ENCODE measurements at places on chromosomes 11 and 22.

GRCh38 chr22:17951315-17951714 lies 73.0 kb downstream of the MICAL3 start:
- no peak for DNase-seq

GRCh38 chr11:37916331-37916730 lies 1318.3 kb upstream of the RAG2 start:
- DNase-seq = no peak

DNA sequence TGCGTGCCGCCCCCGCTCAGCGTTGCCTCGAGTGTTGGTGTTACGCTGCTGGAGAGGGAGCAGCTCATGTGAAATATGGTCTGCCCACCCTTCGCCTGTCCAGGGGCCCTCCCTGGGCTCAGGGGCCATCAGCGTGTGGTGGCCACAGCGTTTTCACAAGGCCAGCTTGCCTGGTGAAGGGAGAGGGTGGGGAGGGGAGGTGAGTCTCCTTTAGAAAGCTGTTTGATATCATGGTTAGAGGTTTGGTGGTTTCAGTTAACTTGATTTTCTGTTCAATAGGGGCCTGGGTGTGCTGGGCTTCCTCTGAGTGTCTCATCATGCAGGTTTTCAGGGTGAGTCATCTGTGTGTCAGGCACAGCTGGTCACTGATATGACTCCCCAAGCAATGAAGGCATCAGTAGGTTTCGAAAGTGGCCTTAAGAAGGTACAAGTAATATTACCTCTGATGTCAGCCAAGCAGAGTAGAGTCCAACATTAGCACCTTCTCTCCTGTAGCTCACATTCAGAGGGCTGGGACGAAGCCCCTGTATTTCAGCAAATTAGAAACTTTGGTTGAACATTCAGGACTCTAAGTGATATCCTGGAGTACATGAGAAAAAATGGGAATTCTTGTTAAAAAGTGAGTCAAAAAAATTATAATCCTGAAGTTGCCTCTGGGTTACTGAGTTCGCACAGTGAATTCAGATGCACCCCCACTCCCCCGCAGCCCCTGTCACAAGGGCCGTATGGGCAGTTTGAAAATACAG lies 172.5 kb downstream of the TBC1D22A start:
- no peak for DNase-seq

- DNase-seq = no peak
Observed at GRCh38 chr11:67356387-67356863, 3.1 kb upstream of the POLD4 start.

DNA sequence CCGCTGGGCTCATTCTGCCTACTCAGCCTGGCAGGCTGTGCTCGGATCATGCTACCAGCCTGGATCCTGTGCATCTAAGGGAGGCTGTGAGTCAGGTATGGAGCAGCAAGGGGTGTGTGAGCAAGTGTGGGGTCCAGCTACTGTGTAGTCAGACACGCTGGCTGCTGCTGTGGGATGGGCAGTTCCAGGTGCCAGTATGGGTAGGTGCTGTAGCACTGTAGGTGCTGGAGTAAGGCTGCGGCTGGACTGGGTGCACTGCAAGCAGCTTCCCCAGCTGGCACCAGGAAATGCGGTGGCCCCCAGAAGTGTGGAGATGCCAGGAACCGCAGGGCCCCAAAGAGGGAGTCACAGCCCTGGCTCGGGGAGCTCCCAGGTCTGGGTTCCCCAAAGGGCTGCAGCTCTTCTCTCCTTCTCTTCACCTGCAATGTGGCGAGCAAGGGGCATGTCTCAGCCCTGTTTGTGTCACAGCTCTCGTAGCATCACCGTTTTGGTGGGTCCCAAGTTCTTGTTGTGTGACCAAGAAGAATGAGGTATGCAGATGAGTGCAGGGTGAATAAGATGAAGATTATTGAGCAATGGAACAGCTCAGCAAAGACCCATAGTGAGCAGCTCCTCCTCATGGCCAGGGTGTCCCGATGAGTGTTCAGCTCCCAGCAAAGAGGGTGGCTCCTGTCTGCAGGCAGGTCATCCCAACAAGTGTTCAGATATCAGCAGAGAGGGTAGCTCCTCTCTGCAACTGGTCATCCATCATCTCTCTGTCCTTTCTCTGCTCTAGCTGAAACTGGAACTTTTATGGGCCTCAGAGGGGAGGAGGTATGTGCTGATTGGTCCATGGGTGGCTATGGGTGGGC lies 462.9 kb downstream of the TBC1D22A start:
- no peak for DNase-seq

- DNase-seq = no peak
Observed at GRCh38 chr11:123510579-123510905, 80.5 kb downstream of the GRAMD1B start.

DNA sequence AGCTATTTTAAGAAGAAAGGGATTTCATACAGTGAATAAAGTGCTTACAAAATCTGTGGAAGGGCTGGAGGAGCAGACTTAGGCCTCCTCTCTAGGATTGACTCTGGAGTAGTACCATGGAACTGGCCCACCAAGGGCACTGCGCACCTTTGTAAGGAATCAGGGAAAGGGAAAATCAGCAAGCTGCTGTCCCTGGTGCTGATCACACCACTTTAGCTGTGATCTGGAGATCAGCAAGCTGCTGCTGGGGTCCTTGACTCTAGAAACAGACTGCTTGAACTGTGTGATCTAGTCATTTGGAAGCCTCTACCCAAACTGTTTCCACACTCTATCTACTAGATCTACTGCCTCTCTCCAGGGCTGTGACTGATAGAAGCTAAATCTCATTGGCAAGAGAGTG lies 18.4 kb upstream of the TECTA start:
- no peak for DNase-seq

DNA sequence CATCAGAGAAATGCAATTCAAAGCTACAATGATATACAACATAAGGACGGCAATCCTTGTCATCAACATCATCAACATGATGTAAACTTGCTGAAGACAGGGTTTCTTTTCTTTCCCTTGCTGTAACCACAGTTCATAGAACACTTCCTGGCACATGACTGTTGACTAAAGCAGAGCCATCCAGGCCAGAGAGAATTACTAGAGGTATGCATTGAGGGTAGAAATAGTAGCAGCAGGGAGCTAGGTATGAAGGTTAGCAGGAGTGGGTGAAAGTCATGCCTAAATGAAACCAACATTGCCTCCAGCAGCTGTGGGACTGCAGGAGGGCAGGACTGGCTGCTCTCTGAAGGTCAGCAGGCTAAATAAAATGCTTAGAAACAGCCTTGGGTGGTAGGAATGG lies 103.7 kb downstream of the LRRC32 start:
- DNase-seq = no peak

DNA sequence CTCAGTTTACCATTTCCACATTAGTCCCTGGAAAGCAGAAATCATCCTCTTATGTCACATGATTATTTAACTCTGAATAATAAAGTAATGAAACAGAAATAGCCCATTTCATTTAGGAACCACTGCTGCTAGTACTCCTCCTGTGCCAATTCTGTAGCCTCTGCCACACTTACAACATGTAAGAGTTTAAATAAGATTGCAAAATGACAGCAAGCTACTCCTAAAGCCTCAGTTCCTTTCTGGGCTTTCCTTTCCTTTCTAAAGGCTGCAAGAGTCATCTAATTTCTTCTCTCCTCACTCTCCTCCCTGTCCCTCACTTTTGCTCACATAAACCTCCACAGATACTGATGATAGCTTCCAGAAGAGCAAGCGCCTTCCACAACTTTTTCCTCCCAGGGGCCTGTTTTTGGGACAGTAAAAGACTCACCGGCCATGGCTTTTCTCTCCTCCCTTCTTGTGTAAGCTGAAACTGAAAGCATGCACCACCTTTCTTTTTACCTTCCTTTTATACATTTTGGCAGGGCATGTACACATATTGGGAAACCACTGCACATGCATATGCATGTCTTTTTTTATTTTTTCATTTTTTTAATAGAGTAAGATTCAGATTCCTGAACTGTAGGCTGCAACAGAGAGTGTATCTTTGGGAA lies 38.5 kb downstream of the CARD18 start:
- no peak for DNase-seq

- no peak for DNase-seq
Observed at GRCh38 chr22:38965614-38966379, 8.4 kb downstream of the APOBEC3A start.

DNA sequence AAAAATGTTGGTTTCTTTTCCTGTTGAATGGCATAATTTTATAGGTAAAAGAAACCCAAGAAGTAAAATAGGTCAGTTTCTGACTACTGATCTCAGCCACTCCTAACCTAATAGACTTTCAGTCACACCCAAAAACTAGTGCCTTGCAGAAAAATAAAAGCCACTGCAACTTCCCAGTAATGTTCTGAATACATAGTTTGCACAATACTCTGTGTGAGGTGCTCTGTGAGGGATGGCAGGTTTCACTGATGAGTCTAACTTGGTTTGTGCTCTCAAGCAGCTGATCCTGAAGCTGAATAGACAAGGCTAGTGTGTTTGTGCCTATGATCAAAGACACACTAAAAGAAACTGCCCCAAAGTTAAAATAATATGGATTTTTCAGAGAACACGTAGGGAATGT lies 758.3 kb downstream of the NELL1 start:
- no peak for DNase-seq

DNA sequence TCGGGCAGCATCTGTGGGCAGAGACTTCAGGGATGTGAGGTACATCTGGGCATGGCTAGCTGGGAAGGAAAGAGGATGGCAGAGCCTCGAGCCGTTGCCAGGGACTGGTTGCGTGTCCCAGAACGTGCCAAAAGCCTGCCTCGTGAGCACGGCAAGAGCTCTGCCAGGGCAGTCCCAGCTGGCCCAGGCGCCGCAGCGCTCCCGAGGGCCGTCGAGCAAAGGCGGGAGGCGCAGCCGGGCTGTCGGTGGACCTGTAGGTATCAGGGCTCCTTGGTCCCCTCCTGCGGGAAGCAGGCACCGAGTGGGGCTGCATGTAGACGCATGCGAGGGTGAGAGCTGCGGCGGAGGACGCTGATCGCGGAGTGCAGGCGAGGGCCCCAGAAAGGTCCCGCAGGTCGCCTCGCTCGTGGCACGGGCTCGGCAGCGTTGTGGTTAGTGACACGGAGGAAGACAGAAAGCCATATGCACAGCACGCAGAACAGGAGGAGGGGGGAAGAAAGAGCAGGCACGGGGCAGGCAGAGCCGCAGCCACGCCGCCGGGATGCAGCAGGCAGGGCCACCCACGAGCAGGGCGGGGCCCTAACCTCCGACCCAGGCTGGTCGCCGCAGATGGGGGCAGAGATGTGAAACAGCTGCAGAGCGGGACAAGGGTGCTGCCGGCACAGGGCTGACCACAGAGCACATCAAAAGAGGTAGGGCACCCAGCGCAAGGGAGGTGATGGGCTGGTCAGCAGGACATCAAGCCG lies 18.0 kb downstream of the LSP1 start:
- no peak for DNase-seq

Measured in GDM1 (cell line).